Foreskin keratinocyte (primary cell): ENCODE measurements at places on chromosomes 13 and 19. TPM values are rescaled to one million over a fixed set of nuclear protein-coding genes. Genes with fewer than 3 reads are reported as not detected.

TNNI3 gene
- 8.9 and 9.1 TPM in 2 replicates for polyA plus RNA-seq

RPS5 gene
- 2,220 and 2,246 TPM in 2 replicates for polyA plus RNA-seq

KLK7 gene
- 6.3 and 6.4 TPM in 2 replicates for polyA plus RNA-seq

APLP1 gene
- polyA plus RNA-seq: 1.4 and 1.8 TPM in 2 replicates

TGFBR3L gene
- 3.6 and 5.0 TPM in 2 replicates for polyA plus RNA-seq

RASAL3 gene
- not detected in 2 replicates for polyA plus RNA-seq

CGB5 gene
- 0.77 TPM in 1 of 2 replicates, not detected in the other for polyA plus RNA-seq

NKPD1 gene
- polyA plus RNA-seq: 0.03 TPM in 2 replicates

CEBPA gene
- 1.3 and 1.5 TPM in 2 replicates for polyA plus RNA-seq

CEACAM5 gene
- polyA plus RNA-seq: not detected in 2 replicates

FOSB gene
- 0.68 and 1.0 TPM in 2 replicates for polyA plus RNA-seq

EID2B gene
- 1.1 and 1.2 TPM in 2 replicates for polyA plus RNA-seq

RAX2 gene
- not detected in 2 replicates for polyA plus RNA-seq

ZNF419 gene
- polyA plus RNA-seq: 4.1 and 4.4 TPM in 2 replicates

MAP2K7 gene
- 15.6 and 18.3 TPM in 2 replicates for polyA plus RNA-seq
